ENCODE measurements at places on chromosomes 3 and 15.

- DNase-seq = no peak
Observed at GRCh38 chr3:25938566-25939325, 148.9 kb downstream of the OXSM start.

GRCh38 chr15:77497110-77497737 is 76.5 kb downstream of the HMG20A start:
- no peak for DNase-seq

GRCh38 chr3:170044795-170045244 is 7.0 kb downstream of the GPR160 start:
- DNase-seq = no peak

DNA sequence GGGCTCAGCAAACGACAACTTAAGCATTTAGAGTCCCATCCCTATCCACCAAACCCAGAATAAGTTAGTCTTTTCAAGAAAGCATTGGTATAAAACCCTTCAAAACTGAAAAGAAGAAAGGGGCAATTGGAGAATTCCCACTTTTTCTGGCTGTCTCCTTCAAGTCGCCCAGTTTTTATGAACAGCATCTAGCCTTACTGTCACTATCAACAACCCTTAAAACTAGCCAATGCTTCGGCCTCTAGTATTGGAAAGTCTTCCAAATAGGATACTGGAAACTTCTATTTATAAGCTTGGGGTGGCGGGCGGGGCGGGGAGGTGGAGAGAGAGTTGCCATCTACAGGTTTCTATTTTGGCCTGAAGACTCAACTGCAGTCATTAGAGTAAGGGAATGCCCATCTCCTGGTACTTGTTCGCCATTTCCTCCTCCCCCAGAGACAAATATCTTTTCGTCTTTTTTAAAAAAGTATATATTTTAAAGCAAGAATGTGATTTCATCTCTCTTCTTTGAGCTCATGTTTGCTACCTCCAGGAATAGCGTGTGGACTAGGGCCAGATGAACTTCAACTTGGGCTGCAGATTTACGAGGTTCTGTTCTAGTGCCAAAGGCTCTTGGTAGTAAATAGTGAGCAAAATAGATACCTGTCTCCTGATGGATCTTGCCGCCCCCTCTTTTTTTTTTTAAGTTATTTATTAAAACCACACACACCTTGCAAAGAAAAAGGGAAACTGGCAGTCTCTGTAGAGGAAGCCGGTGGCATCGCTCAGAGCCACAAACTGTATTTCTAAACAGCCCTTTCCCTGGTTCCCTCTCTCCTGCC is 2.7 kb downstream of the BCL6 start:
- DNase-seq = no peak

DNA sequence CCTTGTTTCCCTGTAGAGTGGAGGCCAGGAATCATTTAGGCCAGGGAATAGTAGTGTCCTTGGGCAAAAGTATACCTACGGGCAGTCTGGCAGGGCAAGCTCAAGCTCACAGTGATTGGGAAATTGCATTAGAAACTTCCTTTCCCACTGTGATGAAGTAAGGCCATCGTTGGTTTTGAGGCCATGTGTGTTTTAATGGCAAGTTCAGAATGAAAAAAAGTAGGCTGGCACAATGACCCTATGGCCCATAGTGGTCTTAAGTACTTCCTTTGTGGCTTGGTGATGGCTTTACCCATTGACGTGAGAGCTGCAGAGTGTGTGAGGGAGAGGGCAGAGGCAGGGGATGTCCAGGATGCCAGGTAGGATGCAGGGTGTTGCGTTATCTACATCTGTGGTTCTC is 28.8 kb downstream of the LIMD1 start:
- no peak for DNase-seq

DNA sequence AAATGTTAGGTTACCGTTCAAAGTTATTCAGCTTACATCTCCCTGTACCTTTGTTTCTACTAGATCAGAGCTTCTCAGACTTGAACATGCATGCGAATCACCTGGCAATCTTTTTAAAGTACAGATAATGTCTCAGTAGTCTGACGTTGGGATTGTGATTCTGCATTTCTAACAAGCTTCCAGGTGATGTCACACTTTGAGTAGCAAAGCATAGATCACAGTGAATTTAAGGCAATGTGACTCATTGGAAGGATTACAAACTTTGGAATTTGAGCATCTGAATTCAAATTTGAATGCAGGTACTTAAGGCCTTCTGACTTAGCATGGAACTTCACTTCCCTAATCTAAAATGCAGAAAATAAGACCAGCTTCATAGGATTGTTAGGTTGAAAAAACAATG is 10.8 kb upstream of the ZMAT3 start:
- DNase-seq = no peak
